ENCODE measurements at places on chromosomes 2 and 18.

DNA sequence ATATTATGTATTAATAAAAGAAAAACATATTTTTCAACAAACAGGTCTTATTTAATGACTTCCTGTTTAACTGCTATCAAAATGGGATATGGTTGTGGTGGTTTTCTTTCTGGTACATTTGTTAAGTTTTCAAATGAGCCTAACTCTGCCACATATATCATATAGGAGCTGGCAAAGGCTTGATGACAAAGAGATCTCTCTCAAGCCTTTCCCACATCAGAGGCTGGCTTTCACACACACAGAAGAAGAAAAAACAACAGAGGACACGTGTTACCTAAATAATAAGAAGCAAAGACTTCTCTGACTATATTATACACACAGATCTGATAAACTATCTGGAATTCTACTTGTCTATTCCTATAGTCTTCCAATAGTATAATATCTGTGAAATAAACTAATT, 46.1 kb downstream of the CFAP36 start:
- DNase-seq: no peak

DNA sequence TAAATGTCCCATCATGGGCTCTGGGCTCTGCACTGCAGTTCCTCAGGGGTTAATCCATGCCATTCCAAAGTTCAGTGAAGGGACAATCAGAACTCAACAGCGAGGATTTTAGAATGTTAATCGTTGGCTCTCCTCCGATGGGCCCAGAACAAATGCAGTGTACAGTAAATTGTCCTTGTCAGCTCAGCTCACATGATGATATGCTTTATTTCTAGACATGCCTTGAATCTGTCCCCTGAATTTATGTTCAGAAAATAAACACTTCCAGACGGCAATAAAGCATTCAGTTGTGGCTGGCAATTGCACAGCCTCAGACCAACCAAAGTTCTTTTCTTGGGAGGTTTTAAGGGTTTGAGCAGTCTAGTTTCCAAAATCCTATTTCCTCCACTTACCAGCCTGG, 981.2 kb downstream of the BCL11A start:
- DNase-seq: no peak

GRCh38 chr2:65370387-65371073, 61.9 kb downstream of the SPRED2 start:
- no peak for DNase-seq

DNA sequence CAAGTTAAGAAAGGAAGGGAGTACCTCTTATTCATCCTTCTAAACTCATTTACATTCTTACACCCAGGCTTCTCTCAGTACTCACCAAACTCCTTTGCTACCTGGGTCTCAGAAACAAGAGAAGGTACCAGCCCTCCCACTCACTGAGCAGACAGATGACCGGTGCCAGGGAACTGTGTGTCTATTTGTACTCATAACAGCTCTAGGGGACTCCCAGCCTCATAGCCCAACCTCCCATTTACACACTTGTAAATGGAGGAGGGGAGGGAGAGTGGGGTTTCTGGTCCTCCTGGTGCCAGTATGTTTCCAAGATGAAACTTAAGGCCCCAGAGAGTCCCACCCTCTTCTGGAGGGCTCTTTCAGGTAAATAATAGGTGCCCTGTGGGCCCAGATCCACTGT, 42.8 kb upstream of the SIGLEC15 start:
- DNase-seq: no peak

- no peak for DNase-seq
Observed at GRCh38 chr2:8123464-8123863, 558.4 kb upstream of the ID2 start.

DNA sequence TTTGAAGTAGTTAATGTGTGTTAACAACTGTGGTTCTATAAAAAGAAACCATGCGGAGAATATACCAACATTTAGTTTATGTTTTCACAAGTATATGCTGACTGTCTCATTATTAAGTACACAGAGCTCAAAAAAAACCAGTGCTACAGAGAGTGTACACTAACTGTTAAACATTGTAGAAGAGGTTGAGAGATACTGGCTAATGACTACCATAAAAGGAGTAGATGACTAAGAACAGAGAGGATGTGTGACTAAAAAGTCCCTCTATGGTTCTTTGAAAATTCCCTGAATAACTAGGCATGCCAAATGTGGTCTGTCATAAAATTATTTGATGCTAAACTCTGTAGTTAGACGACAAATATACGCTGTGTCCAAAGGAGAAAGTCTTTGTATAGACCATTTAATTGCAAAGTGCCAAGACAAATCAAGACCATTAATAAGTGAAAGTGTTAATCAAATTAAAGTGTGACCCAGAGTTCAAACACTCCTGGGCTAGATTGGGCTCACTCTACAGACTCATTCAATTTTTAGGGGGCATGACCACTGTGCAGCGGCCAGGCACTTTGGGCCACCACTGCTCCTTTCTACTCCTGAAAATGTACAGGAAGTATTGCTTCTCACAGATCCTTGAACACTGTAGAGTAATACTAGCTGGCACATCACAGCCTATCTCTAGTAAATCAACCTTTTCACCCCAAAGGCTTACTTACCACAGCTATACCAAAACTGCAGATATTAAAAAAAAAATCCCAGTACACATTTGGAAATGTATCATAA, 45.1 kb upstream of the SERTAD2 start:
- DNase-seq: no peak

- no peak for DNase-seq
Observed at GRCh38 chr2:240873805-240874714, 5.4 kb downstream of the AGXT start.

- no peak for DNase-seq
Observed at GRCh38 chr18:50857694-50858093, 21.2 kb upstream of the ME2 start.
